ENCODE measurements at places on chromosomes 4 and X.

DNA sequence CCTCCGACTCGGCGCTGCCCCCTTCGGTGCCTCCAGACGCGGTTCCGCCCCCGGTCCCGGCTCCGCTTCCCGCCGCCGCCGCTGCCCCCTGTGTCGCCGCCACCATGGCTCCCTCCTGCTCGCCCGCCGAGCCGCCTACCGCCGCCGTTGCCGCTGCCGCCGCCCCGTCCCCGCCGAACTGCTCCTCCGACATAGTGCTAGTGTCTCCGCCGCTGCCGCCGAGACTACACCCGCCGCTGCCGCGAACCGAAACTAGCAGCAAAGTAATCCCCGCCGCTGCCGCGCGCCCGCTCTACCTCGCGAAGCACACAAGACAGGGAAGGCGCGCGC lies 340 bp downstream of the HNRNPD start:
- peak; percentile 43 for DNase-seq

DNA sequence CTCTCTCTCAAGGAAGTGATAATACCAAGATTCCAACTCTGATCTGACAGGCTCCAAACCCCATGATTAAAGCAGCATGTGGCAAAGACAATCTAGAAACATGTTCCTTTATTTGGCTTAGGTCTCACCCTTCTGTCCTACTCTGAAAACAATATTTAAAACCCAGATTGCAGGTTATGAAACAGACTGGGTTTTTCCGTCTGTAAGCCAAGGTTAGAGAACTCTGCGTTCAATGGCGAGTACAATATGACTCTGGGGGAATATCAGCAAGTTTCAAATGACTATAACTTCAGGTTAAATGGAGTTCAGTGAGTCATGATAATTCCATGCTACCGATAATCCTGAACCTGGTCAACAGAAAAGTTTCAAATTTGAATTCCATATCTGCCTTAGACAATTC lies 50.8 kb downstream of the ANAPC10 start:
- no peak for DNase-seq

DNA sequence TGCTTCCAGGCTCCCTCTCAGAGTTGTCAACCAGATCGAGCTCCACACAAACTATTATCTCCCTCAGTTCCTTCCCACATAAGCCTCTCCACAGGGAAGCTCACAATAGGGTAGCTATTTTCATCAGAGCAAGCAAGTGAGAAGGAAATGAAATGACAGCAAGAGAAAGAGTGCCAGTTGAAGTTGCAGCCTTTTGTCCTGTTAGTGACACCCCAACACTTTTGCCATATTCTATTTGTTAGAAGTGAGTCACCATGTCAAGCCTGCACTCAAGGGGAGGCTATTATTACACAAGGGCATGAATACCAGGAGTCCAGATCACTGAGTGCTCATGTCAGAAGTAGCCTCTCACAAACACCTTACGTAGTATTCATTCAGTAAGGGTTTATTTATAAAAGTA lies 266.3 kb upstream of the NOCT start:
- DNase-seq = no peak

DNA sequence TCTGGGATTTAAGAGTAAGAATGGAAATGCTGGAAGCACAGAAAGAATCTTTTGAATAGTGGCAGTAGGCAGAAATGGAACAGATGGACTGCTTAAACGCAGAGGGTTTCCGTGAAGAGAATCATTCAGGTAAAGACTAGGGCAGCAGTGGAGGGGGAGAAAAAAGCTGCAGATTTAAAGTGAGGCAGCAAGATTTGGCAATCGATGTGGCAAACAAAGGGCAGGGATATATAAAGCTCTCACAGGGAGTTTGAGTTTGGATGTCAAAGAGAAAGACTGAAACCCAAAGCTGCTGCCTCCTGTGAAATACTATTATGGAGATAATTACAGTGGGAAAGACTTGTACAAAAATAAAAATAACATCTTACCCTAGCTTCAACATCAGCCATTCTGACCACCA lies 384.0 kb downstream of the CENPC start:
- no peak for DNase-seq

GRCh38 chr4:150299816-150300215 lies 221.6 kb downstream of the DCLK2 start:
- DNase-seq = no peak

DNA sequence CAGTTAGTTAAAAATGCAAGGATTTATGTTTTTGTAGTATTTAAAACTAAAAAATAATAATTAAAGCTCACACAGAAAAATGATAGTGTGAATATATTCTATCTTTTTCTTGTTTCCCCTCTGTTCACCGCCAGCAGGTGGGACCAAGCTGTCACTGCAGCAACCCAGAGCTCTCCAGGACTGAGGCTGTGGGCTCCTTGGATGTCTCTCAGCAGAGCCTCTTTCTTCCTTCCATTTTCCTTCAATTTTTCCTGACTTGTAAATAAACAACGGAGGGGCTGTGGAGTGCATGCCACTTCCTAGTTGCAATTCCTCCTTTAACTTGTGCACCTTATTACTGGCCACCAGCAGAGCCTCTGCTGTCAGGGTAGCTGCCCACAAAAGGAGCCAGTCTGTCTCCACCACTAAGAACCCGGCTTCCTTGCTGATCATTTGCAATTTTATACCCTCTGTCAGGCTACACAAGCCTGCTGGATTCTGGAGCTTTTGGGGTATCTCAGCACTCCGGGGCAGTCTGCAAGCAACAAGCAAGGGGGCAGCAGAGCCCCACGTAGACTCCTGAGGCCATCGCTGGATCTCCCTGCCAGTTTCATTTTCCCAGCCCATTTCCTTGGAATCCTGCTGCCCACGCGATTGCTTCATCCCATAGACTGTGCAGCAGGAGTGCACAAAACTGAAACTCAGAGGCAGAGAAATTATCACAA lies 1467.4 kb downstream of the C4orf33 start:
- DNase-seq = peak; percentile 34

DNA sequence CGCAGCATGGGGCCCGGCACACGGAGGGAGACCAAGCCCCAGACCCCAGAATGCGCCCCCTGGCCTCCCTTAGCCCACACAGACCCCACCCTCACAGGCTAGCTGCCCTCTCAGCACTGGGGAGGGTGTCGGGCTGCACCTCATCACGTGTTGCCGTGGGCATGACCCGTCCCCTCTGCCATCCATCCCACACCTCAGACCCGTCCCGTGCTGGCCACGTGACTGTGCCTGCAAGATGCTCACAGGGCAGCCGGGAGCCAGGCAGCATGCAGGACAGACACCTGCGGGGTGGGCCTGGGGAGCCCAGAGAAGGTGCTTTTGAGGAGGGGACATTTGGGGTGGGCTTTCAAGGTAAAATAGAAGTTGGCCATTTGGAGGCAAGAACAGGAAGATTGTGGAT lies 4.8 kb downstream of the MSANTD1 start:
- no peak for DNase-seq

DNA sequence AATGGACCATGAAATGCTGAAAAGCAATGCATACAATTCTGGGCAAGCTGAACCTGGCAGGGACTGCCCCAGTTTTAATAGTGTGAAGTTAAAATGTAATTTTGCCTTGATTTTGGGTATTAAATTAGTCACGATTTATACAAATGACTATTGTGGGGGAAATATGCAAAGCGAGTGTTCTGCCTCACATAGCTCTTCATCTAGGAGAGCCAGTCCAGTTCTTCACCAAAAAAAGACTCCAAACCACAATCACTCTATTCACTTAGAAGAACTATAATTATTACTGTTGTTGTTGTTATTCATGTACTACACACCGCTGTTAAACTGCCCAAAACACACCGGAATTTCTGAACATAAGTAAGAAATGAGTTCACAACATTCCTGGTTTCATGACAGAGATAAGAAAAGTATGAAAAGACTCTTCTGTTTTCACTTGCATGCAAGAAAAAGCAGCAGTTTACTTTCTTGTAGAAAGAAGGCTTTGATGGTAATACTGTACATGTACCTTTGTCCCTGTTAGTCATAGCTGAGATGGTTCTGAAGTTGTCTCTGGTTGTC lies 101.9 kb downstream of the QRFPR start:
- no peak for DNase-seq

- DNase-seq = no peak
Measured at GRCh38 chr4:89373394-89373793, 65.8 kb upstream of the GPRIN3 start.

- no peak for DNase-seq
Measured at GRCh38 chrX:35786271-35786670, 11.9 kb upstream of the MAGEB16 start.
